Activated T-helper 17 cell treated with anti-CD3 and anti-CD28 coated beads, Interleukin-2, amount 50 U/mL, for 72 hours (primary cell): ENCODE measurements at places on chromosomes 5 and 9.
A peak's percentile ranks its signal among the peaks of the same experiment; 100 is the strongest.

DNA sequence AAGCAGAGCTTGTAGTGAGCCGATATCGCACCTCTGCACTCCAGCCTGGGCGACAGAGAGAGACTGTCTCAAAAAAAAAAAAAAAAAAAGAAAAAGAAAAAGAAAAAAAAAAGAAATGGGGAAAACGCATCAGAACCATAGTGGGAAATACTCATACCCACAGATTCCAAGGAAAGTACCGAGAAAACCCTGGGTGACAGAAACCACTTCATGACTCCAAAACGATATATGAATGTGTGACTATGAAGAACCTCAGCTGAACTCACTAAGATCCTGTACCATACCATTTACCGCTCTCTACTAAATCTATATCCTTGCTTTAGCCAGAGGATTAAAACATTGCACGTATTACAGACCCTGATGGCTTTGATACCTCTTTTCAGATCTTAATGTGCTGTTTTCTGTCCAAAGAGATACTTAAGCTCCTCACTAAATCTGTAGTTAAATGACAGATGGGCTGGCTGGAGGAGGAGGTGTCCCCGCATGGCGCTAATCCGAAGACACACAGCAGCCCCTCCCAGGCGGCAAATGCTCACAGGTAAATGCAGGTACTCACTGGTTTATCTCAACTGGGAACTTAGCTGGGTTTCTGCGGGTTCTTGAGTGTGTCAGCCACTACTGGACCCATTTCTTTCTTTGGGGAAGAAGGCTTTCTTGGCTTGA lies 2.8 kb downstream of the LPCAT1 start:
- ATAC-seq, result no peak

DNA sequence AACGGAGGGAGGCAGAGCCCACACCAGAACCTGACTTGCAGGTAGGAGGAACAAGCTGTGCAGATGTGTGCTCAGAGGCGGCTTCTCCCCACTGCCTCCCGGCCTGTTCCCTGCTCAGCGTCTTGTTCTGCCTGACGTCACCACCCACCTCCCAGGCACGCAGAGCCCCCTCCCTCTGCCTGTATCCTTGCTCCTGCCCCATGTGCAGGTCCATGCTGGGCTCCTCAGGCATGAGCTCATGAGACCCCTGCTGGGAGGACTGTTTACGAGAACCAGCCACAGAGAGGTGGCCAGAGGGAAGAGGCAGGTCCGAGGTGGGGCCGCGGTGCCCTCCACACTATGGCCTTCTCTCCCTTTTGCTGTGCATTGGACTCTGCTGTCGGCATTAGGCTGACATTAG lies 45.5 kb downstream of the SLC6A3 start:
- no peak for ATAC-seq

- ATAC-seq, result no peak
Measured at GRCh38 chr5:26645659-26646058, 392.7 kb downstream of the CDH9 start.

GRCh38 chr5:33994845-33995244 lies 10.4 kb upstream of the SLC45A2 start:
- peak; percentile 83 for ATAC-seq

DNA sequence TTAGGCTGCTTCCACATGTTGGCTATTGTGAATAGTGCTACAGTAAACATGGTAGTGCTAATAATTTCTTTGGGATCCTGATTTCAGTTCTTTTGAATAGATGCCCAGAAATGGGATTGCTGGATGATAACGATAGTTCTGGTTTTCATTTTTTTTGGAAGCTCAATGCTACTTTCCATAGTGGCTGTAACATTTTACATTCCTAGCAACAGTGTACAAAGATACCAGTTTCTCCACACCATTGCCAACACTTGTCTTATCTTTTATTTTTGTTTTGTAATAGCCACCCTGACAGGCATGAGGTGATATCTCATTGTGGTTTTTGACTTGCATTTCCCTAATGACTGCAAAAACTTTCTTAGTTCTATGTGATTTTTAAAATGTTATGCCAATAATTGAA lies 68.8 kb upstream of the LRRC70 start:
- ATAC-seq, result no peak

DNA sequence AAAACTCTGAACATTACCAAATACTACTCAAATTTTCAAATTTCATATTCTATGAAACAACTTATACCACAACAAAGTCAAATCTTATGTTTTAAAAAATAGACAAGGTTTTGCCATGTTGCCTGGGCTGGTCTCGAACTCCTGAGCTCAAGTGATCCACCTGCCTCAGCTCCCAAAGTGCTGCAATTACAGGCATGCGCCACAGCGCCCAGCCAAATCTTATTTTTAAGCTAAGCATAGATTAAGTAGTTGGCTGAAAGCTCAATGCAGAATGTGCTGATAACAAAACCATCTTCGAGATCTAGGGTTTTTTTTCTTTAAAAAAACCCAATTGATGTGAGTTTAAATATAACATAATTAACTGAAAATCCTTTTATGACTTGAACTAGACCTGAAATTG lies 6.4 kb downstream of the LMBRD2 start:
- ATAC-seq, result no peak

DNA sequence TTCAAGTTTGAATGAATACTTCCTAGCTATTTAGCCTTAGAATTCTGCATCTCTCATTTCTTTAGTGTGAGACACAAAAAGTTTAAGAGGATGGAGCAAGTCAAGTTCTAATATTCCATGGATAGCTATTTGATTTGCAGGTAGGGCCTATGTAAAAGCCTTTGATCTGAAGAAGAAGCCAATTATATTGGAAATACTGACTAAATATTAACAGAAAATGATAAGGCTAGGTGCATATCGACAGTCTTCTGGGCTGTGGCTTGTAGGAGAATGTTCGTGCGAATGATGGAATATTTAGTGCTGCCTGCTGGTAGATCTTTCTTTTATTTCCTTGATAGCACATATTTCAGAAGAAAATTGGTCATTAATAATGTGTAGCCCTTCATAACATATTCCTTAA lies at the start of gene LECT2:
TSS of gene LECT2 (minus strand) at position 85 of the 400 bp plus-strand sequence. CDS start 150 bp downstream, outside the sequence.
- no peak for ATAC-seq

DNA sequence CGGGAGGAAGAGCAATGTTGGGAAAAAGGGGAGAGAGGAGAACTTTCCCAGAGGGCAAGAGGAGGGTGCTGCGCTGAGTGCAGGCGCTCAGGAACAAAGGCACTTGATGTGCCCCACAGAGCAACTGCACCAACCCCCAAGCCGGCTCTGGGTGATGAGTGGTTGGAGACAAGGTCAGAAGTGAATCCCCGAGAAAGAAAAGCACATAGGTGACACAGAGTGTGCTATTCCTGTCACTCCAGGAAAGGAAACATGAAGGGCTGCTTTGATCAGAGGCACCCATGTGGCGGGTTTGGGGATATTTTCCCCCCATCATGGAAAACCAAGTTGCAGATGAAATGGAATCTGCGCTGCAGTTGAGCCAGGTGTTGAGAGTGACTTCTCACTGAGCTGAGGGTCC lies 20.7 kb upstream of the SLC25A48 start:
- ATAC-seq, result no peak

DNA sequence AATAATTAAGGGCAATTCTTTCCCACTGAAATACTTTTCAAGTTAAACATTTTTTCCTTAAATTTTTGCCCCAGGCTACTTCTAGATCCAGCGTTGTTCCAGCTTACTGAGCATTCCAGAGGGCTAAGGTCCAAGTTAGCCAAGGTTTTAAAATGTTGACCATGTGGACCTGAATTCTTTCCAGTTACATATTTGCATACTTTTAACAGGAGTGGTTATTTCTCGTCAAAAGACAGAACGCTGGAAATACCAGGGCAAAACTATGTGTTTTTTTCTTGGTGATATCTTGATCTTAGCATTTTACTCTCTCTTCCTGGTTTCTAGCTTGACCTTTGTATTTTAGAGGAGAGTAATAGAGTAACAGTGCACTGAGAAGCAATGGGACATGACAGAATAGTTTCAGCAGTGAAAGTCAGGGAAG lies 32.8 kb downstream of the TMC1 start:
- ATAC-seq, result no peak

DNA sequence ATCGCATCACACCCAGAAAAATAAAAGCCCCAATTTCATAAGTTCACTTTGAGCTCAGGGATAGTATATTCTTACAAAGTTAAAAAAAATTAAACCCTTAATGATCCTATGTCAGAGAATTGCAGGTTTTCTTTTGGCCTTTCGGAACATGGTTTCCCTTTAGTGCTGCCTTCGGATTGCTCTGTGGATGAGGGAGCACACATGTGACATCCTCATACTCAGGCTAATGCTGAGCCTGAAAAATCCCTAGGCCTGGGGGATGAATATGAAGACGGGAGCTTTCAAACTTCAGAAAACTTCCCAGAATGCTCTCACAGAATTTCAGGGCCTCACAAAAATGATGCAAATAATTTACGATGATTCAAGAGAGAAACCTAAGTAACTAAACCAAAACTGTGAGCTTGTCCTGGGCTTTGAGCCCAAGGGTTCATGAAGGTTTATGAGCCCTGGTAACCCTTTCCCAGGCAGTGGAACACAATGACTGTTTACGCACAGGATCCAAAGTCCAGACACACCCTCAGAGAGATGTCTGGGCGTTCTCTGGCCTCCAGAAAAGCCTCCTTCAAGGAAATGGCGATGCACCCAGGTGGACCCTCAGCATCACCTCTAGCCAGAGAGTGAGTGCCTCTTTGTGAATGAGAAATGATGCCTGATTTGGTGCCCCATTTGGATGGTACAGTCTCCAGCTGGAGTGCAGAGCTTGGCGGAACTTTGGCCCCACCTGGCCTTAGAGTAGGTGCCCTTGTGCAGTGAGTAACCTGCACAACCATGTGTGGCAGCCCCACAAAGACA lies 145.4 kb downstream of the ENTREP1 start:
- no peak for ATAC-seq

DNA sequence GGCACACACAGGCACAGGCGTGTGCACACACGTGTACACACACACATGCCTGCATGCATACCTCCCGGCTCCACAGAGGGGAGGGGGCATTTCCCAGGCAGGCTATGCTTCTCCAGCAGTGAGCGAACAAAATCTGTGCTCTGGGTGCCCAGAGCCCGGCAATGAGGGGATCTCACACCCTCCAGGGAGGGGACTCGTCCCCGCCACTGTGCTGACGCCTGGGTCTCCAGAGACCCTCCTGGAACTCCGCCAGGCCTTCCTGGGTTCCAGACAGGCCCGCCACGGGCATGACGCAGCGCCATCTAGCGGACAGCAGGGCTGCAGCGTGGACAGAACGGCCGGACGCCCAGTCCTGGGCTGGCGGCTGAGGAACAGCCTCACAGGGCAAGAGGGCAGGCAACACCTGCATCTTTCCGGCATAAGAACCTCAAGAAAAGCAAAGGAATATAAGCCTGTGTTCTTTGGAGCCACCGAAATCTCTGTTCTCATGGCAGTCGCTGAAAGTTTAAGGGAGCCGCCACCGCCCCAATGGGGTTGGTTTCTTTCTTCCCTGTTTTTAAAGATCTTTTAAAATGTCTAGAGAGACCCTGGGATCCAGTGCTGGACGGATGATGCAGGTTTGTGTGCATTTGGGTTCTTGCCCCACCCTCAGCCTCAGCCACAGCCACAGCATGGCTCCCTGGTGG lies 135.6 kb upstream of the PPP1R26 start:
- ATAC-seq, result peak; percentile 65

DNA sequence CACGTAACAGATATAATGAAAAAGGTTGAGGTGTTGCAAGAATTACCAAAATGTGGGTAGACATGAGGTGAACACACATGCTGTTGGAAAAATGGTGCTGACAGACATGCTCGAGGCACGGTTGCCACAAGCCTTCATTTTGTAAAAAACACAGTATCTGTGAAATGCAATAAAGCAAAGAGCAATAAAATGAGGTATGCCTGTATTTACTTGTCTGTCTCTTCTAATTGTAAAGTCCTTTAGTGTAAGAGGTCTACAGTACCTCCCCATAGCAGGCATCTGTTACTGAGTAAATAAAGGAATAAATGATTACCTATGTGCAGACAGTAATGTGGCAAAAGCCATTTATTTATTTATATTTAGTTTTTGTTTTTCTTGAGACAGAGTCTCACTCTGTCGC lies 3.0 kb upstream of the CAST start:
- ATAC-seq, result no peak

DNA sequence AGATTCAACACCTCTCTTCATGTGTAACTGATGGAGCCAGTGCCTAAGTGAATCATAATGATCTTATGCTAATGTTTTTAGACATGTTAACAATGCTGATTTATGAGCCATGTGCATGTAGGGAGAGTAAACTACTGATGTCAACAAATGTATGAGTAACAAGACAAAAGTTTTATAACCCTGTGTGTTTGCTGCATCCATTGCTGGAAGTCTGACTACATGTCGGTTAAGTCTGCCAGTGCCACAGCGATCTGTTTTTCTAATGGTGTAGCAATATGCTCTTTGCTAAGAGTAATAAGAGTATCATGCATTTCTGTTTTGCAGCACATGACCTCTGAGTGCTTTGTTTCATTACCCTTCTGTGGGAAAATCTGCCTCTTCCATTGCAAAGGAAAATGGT lies 26.4 kb upstream of the TMOD1 start:
- peak; percentile 11 for ATAC-seq

GRCh38 chr5:107505763-107506534 lies 164.8 kb downstream of the EFNA5 start:
- no peak for ATAC-seq
